Smooth muscle cell of trachea (primary cell): ENCODE measurements at places on chromosomes 3 and 15. TPM values are rescaled to one million over a fixed set of nuclear protein-coding genes. Genes with fewer than 3 reads are reported as not detected.

SLC28A1 gene
- not detected in 2 replicates for total RNA-seq

ALCAM gene
- total RNA-seq, result 91.6 and 133 TPM in 2 replicates

IGF2BP2 gene
- total RNA-seq, result 36.8 and 58.6 TPM in 2 replicates

C15orf39 gene
- total RNA-seq, result 3.8 and 4.8 TPM in 2 replicates

SKOR1 gene
- 0.15 and 0.17 TPM in 2 replicates for total RNA-seq

ASB14 gene
- not detected in 2 replicates for total RNA-seq

GRK7 gene
- total RNA-seq, result under 0.01 TPM in 1 of 2 replicates, not detected in the other

GOLGA8J gene
- total RNA-seq, result not detected in 2 replicates

LINGO1 gene
- not detected in 2 replicates for total RNA-seq

CFAP91 gene
- total RNA-seq, result 0.33 and 0.44 TPM in 2 replicates

CGGBP1 gene
- total RNA-seq, result 54.9 and 65.9 TPM in 2 replicates

CCK gene
- total RNA-seq, result 15.3 and 34.1 TPM in 2 replicates

HRG gene
- not detected in 2 replicates for total RNA-seq

CFAP161 gene
- total RNA-seq, result 0.66 TPM in 1 of 2 replicates, not detected in the other

EXD1 gene
- total RNA-seq, result under 0.01 TPM in 1 of 2 replicates, not detected in the other

NDN gene
- total RNA-seq, result 59.6 and 132 TPM in 2 replicates

ITIH1 gene
- not detected in 2 replicates for total RNA-seq

TMEM108 gene
- 0.17 TPM in 1 of 2 replicates, not detected in the other for total RNA-seq

GOLGA8G gene
- not detected in 2 replicates for total RNA-seq

STAB1 gene
- total RNA-seq, result 0.17 and 1.6 TPM in 2 replicates

RAF1 gene
- 112 and 171 TPM in 2 replicates for total RNA-seq

ATP8B4 gene
- total RNA-seq, result 3.2 and 7.4 TPM in 2 replicates

CPN2 gene
- not detected in 2 replicates for total RNA-seq

SEMA3F gene
- 7.4 and 7.6 TPM in 2 replicates for total RNA-seq

STRA6 gene
- total RNA-seq, result 0.29 and 0.83 TPM in 2 replicates

COL8A1 gene
- 45.4 and 72.6 TPM in 2 replicates for total RNA-seq

SSUH2 gene
- 0.17 TPM in 1 of 2 replicates, not detected in the other for total RNA-seq

ALDH1L1 gene
- total RNA-seq, result not detected in 2 replicates

C3orf18 gene
- 22.7 and 32.9 TPM in 2 replicates for total RNA-seq

FBXW12 gene
- total RNA-seq, result 0.15 TPM in 1 of 2 replicates, not detected in the other

DAZL gene
- not detected in 2 replicates for total RNA-seq

AP4E1 gene
- 10.3 and 15.7 TPM in 2 replicates for total RNA-seq

ANKRD63 gene
- total RNA-seq, result not detected in 2 replicates

CFAP92 gene
- 0.17 TPM in 1 of 2 replicates, not detected in the other for total RNA-seq

STXBP5L gene
- under 0.01 TPM in 1 of 2 replicates, not detected in the other for total RNA-seq

SST gene
- total RNA-seq, result not detected in 2 replicates

PLA2G4D gene
- not detected in 2 replicates for total RNA-seq

SUCNR1 gene
- under 0.01 TPM in 1 of 2 replicates, not detected in the other for total RNA-seq

PIAS1 gene
- total RNA-seq, result 15.1 and 20.8 TPM in 2 replicates

THAP10 gene
- total RNA-seq, result 2.5 and 3.3 TPM in 2 replicates
